ENCODE measurements at places on chromosomes 3 and 15.

DNA sequence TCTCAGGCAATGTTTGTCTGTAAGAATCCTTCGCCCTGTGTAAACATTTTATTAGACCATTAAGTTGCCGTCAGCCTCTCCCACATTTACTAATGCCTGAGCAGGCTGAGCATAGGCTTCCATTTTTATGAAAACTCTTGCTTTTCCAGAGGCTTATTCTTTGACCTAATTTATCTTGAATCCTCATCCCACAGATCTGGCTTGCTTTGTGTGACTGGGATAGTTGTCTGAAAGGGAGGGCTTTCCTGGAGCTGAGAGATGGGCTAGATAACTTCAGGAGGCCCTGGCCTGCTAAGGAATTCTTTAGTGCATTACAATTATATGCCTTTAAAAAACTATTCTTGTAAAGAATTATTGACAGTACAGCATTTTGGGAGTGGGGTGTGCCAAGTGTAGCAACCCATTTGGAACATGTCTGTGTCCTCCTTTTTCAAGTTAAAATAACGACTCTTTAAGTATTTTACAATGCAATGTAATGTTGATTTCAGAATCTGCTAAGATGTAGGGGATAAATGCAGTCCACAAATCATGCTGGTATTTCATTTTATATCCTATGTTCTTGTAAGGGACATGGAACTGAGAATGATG is 52.4 kb downstream of the EEFSEC start:
- no peak overlapping the region for H3K27ac ChIP-seq
- H3K4me1 ChIP-seq = peaks cover 3% of the 10 kb centered on the region
- no peak overlapping the region for H3K4me3 ChIP-seq
- H3K27me3 ChIP-seq = no peaks in the 10 kb centered on the region
- H3K36me3 ChIP-seq = peaks cover under 1% of the 10 kb centered on the region

DNA sequence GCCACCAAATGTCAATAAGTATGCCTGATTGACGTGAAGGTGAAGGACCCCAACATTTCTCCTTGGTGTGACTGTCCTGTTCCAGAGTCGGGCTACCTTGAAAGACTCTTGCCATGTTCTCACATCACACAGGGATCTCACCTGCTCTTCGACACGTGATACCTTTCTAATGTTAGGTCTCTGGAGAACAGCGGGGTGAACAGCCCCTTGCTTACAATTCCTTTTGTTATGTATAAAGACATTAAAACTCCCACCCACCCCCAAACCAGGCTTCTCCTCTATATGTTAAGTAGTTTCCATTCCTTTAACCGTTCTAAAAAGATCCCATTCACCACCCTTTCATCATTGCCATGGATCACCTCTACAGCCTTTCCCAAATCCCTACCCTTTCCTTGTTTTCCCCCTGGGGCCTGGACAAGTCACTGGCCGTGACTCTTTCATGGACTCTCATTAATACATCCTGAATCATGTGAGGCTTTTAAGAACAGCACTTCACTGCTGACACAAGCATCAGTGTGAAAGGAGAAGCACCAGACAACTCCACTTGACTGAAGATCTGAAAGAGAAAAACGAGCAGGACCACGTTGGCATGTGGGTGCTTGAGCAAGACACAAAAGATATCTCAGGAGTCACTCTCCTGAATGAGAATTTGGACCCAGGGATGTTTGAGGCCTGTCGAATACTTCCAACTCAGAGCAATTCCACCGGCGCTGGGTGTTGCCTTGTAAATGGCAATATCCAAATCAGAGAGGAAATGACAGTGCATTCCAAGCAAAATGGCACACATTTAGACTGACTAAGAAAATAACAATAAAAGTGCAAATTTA is 115.0 kb downstream of the FOXP1 start:
- peaks cover 73% of the 10 kb centered on the region for H3K4me1 ChIP-seq
- H3K27ac ChIP-seq = no peak overlapping the region
- H3K27me3 ChIP-seq = no peaks in the 10 kb centered on the region
- peaks cover 20% of the 10 kb centered on the region for H3K36me3 ChIP-seq
- no peak overlapping the region for H3K4me3 ChIP-seq

- no peaks in the 10 kb centered on the region for H3K36me3 ChIP-seq
- no peak overlapping the region for H3K4me3 ChIP-seq
- no peak overlapping the region for H3K27ac ChIP-seq
- no peaks in the 10 kb centered on the region for H3K27me3 ChIP-seq
- H3K4me1 ChIP-seq = no peaks in the 10 kb centered on the region
- no peak for DNase-seq
These were observed 89.3 kb upstream of the DGKG start for GRCh38 chr3:186451371-186451770.

GRCh38 chr3:66381626-66382025 is 119.2 kb downstream of the LRIG1 start:
- H3K36me3 ChIP-seq = peaks cover 85% of the 10 kb centered on the region
- DNase-seq = no peak
- H3K27ac ChIP-seq = no peak overlapping the region
- H3K4me1 ChIP-seq = peaks cover 11% of the 10 kb centered on the region
- H3K27me3 ChIP-seq = no peaks in the 10 kb centered on the region

DNA sequence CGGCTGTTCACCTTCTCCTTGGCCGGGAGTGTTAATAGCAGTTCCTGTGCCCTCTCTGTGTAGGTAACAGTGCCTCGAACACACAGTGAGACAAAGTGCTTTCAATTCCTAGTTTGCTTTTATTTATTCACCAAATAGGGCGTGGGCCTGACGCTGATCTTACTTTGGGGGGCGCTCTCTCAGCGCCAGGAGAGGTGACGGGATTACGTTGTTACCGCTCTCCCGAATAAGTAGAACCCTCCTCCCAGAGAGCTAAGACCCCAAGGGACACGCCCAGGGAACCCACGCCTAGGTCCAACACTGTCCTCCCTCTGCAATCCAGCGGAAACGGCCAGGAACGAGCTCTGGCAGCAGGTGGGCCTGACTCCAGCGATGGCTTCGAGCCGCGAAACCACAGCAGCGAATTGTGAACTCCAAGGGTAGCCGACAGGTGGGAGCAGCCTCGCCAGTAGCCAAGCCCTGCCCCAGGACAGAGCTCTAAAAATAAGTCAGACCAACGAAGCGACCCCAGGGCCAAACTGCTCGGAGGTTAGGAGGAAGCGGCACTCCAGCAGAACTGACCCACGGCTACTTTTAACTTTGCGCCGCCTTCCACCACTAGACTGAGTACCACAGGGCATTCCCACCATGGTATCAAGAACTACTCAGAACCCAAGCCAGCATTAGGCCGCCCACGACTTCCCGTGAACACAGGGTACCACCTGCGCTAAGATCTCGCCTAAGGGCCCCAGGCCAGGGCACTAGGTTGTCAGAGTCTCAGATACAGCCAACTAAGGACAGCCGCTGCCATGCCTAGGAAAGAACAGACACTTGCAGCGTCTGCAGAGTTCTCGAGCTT is 1.6 kb upstream of the SIN3A start:
- peak; percentile 80 for DNase-seq
- no peaks in the 10 kb centered on the region for H3K27me3 ChIP-seq
- peak overlapping the region; percentile 98 for H3K27ac ChIP-seq

Measured in activated naive CD4-positive, alpha-beta T cell treated with anti-CD3 and anti-CD28 coated beads for 36 hours (primary cell).